T-cell (primary cell): ENCODE measurements at places on chromosomes 4 and X.

DNA sequence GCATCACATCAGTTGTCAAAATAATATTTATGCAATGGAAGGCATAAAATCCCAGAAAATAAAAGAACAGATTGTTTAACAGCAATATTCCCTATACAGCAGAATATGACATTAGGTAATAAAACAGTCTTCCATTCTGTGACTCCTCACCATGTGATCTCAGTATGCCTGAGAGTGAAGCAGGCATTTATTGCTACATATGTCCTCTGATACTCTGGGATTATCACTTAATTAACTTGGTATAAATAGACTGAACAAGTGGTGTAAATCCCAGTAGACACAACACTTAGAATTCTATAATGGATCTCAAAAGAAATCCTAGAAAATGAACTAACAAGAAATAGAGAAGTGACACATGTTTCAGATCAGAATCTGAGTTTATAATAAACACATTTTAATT, 841.3 kb downstream of the PDHA2 start:
- no peak overlapping the region for H3K27ac ChIP-seq
- DNase-seq: no peak
- no peak overlapping the region for H3K4me3 ChIP-seq

- peaks cover 12% of the 10 kb centered on the region for H3K27me3 ChIP-seq
- H3K4me3 ChIP-seq: no peak overlapping the region
- H3K27ac ChIP-seq: no peak overlapping the region
- no peaks in the 10 kb centered on the region for H3K36me3 ChIP-seq
- no peaks in the 10 kb centered on the region for H3K4me1 ChIP-seq
- no peak for DNase-seq
Measured at GRCh38 chr4:155207534-155208257, 740 bp upstream of the NPY2R start.

DNA sequence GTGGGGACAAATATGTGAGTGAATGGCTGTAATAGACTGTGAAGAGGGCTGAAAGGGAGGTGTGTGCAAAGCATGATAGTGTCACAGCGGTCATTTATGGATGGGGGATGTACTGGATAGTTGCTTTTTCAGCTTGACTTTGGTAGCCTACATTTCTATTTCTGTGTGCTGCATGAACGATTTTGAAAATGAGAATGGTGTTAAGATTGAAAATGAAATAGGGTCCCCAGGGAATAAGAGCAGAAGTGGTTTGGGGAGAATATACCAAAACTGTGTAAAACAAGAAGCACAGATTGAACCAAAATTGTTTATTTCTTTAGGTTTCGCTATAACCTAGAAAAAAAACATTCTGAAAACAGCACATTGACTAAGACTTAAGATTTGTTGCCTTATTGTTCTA, 58.8 kb upstream of the CLNK start:
- H3K4me3 ChIP-seq: no peak overlapping the region
- no peak overlapping the region for H3K27ac ChIP-seq
- no peaks in the 10 kb centered on the region for H3K4me1 ChIP-seq
- H3K36me3 ChIP-seq: no peaks in the 10 kb centered on the region

DNA sequence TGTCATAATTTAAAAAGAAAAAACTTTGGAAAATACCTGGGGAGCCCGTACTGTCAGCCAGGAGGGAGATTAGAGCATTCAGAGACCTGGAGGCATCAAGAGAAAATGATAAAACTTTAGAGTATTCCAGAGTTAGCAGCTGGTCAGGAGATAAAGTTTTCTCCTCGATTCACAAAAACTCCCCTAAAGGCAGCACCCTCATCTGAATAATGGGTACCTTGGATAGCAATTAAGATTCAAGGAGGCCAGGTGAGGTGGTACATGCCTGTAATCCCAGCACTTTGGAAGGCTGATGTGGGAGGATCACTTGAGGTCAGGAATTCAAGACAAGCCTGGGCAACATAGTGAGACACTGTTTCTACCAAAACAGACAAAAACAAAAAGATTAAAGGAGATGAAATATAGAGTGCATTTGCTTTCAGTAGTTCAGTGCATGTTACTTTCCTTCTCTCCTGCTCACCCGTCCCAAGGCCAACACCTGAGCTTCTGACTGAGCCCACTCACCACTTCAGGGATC, 18.6 kb upstream of the RAB40A start:
- no peak for DNase-seq
- H3K4me3 ChIP-seq: no peak overlapping the region
- peaks cover 4% of the 10 kb centered on the region for H3K27me3 ChIP-seq
- peaks cover 3% of the 10 kb centered on the region for H3K4me1 ChIP-seq

DNA sequence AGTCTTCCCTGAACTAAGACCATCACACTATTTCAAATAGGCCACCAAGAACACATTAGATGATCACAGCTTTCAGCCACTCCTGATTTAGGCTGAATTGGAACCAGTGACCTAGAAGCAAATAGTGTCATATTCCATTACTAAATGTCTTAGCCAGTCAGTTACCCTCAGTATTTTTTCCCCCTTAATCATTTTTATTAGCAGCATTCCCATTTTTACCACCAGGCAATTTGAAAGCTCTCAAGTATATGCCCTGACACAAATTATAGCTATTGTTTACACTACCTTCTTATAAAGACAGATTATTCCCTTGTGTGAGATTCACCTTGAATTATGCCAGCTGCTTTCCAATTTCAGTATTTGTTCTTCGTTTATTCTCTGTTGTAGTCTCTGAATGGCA, 1146.9 kb downstream of the PDHA2 start:
- no peaks in the 10 kb centered on the region for H3K27me3 ChIP-seq
- no peak overlapping the region for H3K27ac ChIP-seq
- H3K4me3 ChIP-seq: no peak overlapping the region
- no peaks in the 10 kb centered on the region for H3K36me3 ChIP-seq
- DNase-seq: no peak
- H3K4me1 ChIP-seq: no peaks in the 10 kb centered on the region

GRCh38 chrX:2820136-2820771, 8.5 kb upstream of the GYG2 start:
- no peak overlapping the region for H3K27ac ChIP-seq
- H3K36me3 ChIP-seq: no peaks in the 10 kb centered on the region
- no peaks in the 10 kb centered on the region for H3K27me3 ChIP-seq
- H3K4me1 ChIP-seq: no peaks in the 10 kb centered on the region
- no peak overlapping the region for H3K4me3 ChIP-seq

DNA sequence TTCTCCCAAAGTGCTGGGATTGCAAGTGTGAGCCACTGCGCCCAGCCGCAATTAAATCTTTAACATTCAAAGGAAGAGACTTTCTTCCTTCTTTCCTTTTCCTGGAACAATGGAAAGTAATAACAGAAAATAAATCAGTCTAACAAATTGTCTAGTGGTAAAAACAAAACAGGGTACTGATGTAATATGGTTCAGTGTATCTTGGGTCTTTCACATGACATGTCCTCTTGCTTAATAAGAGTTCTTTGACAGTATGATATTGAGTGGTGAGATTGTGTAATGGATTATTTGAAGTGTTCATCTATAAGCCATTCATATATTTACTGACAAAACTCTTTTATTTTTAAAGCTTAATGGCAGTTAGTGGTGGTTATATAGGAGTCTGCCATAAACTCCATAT, 256.6 kb downstream of the SPRY1 start:
- no peaks in the 10 kb centered on the region for H3K36me3 ChIP-seq
- no peak for DNase-seq
- H3K27ac ChIP-seq: no peak overlapping the region
- H3K4me1 ChIP-seq: no peaks in the 10 kb centered on the region

DNA sequence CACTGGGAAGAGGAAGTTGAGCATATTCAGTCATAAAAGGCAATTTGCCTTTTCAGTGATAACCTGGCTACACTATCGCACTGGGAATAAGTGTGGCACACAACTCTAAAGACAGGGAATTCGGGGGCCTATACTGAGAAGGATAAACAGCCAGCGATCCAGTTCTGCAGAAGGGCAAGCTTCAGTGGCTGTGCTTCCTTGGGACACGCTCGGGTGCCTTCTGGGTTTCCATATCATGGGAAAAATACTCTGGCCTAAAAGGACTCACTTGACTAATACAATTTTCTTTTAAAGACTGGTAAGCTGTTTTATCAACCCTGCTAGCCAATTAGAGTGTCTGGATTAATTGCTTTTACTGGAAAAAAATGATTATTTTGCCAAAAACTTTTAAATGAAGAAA, 58.5 kb downstream of the TENM3 start:
- no peaks in the 10 kb centered on the region for H3K27me3 ChIP-seq
- H3K36me3 ChIP-seq: no peaks in the 10 kb centered on the region
- no peak for DNase-seq
- no peak overlapping the region for H3K4me3 ChIP-seq
- H3K4me1 ChIP-seq: no peaks in the 10 kb centered on the region

DNA sequence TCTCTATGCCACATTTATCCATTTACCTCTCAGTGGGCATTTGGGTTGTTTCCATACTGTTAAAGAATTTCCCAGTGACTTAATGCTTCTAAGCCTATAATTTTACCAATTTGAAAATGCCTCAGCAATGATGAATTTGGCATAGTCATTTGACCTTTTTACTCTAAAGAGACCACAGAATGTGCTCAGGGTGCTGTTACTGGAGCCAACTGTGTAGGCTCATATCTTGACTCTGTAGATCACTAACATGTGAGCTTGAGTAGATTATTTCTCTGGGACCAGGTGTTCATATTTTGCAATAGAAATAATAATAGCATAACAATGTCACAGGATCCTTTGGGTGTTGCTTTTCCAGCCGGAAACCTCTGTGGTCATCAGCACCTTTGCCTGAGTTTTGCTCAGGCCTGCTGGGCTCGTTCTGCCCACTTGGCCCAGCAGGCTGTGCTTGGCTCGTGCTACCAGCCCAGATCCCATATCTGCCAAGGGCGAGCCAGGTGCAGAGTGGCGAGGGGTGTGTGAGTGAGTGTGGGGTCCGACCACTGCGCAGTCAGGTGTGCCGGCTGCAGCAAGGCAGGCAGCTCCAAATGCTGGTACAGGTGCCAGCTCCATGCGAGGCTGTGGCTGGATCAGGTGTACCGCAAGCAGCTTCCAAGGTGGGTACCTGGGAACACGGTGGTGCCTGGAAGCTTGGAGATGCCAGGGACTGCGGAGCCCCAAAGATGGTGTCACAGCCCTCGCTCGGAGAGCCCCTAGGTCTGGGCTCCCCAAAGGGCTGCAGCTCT, 70.6 kb upstream of the ANK2 start:
- peaks cover 6% of the 10 kb centered on the region for H3K27me3 ChIP-seq
- no peak overlapping the region for H3K27ac ChIP-seq
- no peaks in the 10 kb centered on the region for H3K4me1 ChIP-seq
- DNase-seq: no peak
- H3K36me3 ChIP-seq: no peaks in the 10 kb centered on the region
- H3K4me3 ChIP-seq: no peak overlapping the region

GRCh38 chr4:67087897-67088296, 457.4 kb downstream of the CENPC start:
- no peaks in the 10 kb centered on the region for H3K27me3 ChIP-seq
- H3K4me1 ChIP-seq: no peaks in the 10 kb centered on the region
- H3K27ac ChIP-seq: no peak overlapping the region
- peak; percentile 1 for DNase-seq
- H3K4me3 ChIP-seq: no peak overlapping the region

DNA sequence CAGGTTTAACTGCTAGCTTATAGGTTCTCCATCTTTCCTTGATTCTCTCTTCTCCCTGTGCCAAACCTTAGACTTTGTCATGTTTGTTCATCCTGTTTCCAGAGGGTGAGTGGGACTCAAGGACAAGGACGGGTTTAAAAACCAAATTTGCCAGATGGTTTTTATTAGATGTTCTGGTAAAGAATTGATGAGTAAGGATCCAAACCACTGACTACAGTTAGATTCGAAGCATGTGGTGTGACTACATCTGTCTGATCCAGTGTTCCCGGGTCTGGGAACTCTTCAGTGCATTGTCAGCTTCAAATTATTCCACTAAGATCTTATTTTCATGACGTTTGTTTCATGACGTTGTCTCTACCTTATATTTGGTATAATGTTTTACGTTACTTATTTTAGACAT, 37.5 kb downstream of the MTMR1 start:
- no peak overlapping the region for H3K27ac ChIP-seq
- no peaks in the 10 kb centered on the region for H3K36me3 ChIP-seq
- H3K27me3 ChIP-seq: no peaks in the 10 kb centered on the region
- DNase-seq: no peak
